Fibroblast of skin of left biceps (primary cell): ENCODE measurements at places on chromosomes 3 and 15.

- DNase-seq, result no peak
Observed at GRCh38 chr3:96657710-96658109, 156.7 kb upstream of the EPHA6 start.

DNA sequence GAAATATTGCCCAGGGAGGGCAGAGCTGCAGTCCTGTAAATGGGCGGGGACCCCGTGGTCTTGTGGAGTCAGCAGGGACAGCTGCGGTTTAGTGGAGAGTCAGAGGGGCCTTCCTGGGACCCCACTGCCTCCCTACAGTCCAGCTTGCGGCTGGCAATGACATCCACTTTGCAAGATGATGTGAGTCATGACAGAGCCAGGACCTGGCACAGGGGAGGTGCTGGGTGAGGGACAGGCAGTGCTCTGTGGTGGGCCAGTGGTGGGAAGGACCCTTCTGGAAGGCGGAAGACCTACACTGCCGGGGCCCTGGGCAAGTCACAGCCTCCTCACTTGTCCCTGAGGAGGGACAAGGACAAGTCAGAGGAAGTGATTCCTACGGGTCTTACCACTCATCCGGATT is 17.8 kb downstream of the APBA2 start:
- DNase-seq, result no peak

DNA sequence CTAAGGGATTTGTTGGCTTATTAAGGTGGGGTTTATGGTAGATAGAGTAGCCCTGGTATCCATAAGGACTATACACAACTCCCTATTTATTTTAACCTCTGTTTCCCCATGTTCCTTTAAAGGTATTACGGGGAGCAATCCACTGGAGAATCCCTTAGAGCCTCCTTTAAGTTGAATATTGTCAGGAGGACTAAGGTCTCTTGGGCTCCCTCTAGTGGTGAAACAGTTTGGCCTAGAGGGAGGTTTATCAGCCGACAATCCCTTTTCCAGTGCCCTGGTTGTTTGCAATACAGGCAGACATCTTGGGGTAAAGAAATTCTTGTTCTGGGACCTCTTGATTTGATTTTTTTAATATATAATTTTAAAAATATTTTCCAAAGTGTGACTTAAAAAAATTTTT is 12.9 kb downstream of the OPA1 start:
- DNase-seq, result no peak

GRCh38 chr3:156516284-156516683 is 38.6 kb downstream of the SSR3 start:
- DNase-seq, result no peak

DNA sequence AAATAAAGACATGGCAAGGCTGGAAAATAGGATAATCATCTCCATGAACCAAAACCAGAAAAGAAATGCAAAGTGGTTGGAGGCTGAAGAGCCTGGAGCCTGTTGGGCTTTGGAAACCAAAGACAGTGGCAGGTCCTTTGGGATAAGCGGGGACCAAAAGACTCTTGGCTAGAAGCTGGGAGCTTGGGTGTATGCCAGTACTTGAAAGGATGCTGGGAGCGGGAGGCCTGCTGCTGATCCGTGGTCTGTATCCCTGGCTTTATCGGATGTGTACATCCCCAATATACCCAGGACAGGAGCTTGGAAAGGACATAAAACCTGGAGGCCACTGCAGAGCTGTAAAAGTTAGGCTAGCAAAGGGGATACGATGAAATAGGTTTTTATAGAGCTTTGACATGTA is 1.3 kb upstream of the CHRNB4 start:
- DNase-seq, result no peak

DNA sequence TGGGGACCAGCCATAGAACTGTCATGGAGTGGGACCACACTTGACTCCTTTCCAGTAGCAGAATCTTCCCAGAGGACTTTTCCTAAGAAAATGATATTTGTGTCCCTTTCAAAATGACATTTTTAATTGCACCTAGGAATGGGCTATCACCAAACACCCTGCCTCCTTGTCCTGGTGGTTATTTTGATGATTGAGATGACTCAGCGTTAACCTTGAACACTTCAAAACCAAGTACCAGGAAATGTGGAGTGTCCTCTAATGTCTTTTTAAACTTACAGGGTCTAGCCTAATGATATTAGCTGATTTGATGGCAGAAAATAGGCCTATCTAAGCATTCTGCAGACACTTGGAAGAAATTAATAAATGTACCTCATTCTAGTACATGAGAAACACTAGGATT is 90.7 kb downstream of the HHLA2 start:
- no peak for DNase-seq

- DNase-seq, result peak; percentile 11
Observed at GRCh38 chr15:77959432-77959879, 118.1 kb downstream of the TBC1D2B start.

GRCh38 chr3:169334991-169335390 is 328.5 kb downstream of the MECOM start:
- DNase-seq, result no peak

- DNase-seq, result peak; percentile 33
Observed at GRCh38 chr15:47908950-47909670, 191.8 kb downstream of the SEMA6D start.

DNA sequence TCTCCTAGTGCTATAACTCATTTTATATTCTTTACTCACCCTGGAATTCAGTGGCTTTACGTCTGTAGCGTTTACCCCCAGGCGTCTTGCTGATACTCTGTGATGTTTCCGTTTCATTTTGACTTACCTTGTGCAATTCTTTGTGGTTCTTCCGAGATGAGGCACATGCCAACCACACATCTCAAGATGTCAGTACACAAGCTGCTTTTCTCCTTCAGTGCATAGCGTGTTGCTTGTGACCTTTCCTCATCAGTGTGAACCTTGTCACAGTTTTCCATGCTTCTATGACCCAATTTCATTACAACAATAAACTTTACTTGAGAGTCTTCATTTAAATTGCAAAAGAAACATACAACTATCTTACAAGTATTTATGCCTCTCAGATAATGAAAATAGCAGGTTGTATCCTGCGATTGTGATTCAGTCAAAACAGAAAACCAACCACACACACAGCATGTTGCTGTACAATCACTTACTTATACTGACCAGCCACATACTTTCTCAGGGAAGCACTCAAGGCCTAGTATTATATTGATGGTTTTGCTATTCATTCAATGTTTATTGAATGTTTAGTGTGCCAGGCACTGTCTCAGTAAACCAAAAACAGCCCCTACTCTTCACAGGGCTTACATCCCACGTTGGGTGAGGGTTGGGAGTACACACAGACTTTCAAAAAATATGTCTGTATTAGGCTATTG is 4.6 kb upstream of the TBL1XR1 start:
- no peak for DNase-seq

- DNase-seq, result no peak
Observed at GRCh38 chr15:65512807-65513416, 4.6 kb downstream of the DPP8 start.

GRCh38 chr3:111917300-111917699 is 58.2 kb downstream of the PHLDB2 start:
- no peak for DNase-seq

GRCh38 chr3:139587797-139588196 is 48.3 kb upstream of the RBP1 start:
- DNase-seq, result no peak

DNA sequence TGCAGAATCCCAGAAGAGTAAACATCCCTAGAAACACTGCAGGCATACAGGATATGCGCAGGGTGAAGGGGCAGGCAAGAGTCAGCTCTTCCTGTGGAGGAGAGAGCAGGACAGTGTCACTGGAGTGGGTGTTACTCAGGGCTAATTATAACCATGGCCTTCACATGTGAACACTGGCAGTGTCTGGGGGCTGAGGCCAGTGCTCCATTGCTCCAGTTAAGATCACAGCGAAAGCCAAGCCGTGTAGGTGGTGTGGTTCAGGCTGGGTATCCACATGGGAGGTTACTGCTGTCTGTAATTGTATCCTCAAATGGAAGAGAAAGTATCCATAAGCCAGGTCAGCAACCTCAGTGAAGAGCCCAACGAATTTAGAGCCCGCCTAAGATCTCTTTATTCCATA is 84.6 kb downstream of the MESD start:
- no peak for DNase-seq

DNA sequence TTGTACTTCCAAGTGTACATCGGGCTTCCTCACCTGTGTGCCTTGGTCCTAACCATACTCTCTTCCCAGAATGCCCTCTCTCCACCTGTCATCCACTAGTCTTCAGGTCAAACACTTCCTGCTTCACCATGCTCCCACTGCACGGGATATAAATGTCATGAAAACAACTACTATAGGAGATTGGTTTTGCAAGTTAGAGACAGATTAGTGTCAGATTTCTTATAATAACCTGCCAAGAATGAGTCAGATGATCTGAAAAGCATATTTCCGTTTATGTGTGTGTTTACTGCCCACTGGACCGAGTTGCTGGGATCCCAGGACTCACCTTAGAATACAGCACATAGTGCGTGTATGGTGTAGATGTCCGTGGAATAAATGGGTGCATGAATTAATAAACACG is 21.4 kb downstream of the PLA1A start:
- DNase-seq, result no peak

DNA sequence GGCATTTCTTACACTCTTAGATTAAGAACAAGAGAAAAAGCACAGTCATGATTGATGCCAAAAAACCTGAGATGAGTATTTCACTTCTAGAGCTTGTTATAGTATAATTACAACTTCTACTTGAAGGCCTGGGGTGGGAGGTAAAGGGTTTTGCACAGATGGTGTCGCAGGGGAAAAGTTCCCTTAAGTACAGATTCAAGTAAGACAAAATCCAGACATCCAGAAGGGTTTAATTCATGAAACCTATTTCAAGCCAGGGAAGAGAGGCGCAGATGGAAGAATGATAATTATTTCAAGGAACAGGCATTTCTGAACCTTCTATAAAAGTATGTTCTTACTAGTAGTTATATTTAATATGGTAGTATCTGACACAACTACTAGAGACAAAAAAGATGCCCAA is 70.6 kb downstream of the TM4SF4 start:
- no peak for DNase-seq
